ENCODE measurements at places on chromosomes 16 and 17.
A peak's percentile ranks its signal among the peaks of the same experiment; 100 is the strongest.

DNA sequence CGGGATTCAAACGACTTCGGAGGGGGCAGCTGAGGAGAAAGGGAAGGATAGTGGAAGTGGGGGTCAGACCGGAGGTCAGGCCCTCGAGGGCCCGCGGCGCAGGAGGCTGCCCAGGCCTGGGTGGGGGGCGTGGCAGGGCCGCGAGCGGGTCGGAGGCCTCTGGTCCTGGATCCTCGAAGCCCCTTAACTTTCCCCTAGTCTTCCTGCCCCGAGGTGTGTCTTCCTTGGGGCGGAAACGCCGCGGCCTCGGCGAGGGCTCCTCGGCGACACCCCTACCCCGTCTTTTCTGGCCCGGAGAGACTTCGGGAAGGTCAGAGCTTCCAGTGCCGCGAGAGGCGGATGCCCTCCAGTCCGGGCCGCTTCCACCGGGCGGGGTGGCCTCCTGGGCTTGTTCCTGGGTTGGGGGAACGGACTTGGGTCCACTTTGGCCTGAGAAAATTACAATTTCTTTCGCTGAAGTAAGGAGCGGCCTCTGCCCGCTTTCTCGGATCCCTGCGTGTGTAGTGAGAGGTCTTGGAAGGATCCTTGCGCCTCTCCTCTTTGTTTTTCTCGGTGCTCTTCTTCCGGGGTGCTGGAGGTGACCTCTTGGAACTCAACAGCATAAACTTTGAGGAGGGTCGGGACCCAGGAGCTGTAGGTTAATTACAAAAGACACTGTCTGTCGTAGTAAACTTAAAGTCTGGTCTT, 491 bp downstream of the IST1 start:
- DNase-seq, result peak; percentile 66

DNA sequence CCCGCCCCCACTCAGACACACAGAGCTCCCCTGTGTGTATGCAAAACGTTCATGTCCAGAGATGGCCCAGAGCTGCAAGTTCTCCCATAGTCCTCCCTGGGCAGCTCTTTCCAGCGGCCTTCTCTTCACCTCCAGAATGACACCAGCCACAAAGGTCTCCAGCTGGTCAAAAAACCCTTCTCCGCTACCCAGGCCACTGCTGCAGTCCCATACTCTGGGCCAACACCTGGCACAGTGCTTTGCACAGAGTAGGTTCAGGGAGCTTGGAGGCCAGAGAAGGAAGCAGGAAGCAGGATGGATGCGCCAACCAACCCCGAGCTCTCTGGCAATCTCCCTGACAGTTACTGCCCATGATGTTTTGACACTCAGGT, 1.1 kb upstream of the STAT5B start:
- no peak for DNase-seq

GRCh38 chr16:74501484-74502478, 80.5 kb upstream of the CLEC18B start:
- DNase-seq, result no peak

DNA sequence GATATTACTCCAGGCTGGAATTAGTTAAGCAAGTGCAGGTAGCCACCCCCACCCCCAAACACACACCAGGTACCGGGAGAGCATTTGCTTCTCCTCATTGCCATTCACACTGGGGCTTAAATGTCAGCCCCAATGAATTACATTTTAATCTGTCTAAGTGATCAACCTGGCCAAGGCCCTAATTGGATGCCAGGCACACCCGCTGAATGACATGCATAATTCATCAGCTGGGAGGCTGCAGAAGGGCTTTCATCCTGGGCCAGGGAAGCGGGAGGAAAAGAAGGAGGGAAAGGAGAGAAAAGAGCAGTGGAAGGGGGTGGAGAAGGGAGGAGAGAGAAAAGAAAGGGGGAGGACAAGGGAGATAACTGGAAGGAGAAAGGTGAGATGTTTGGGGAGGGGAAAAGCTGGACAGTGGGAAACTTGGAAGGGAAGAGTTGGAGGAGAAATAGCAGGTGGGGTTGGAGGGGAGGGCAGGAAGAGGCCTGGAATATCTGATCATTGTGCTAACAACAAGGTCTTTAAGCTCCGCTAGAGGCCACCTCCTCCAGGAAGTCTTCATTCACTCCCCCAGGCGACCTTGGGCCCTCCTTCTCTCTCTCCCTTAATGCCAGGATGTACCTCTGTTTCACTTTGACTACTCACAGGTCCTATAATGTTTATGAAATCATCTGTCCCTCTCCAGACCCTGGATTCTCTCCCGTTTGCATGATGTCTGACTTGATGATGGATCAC, 40.1 kb upstream of the CES5A start:
- no peak for DNase-seq

DNA sequence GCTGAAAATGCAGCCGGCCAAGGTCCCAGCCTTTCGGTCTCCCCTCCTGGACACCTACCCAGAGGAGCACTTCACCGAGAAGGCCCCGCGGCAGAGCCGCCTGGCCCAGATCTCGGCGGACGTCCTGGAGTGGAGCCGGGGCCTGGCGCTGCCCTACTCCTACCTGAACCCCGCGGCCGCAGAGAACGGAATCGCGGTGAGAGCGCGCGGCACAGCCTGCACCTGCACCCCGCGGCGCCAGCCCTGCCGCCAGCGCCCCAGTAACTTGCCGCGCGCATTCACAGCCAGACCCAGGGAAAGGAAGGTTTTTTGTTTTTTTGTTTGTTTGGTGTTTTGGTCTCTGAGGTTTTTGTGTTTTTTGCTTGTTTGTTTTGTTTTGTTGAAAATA, 15.2 kb downstream of the ALOX12B start:
- no peak for DNase-seq
